Body of pancreas (tissue), 4 donors: ENCODE measurements at places on chromosomes 4 and X.

GRCh38 chr4:183402771-183403170 lies 41.7 kb upstream of the CDKN2AIP start:
- DNase-seq = no peak

DNA sequence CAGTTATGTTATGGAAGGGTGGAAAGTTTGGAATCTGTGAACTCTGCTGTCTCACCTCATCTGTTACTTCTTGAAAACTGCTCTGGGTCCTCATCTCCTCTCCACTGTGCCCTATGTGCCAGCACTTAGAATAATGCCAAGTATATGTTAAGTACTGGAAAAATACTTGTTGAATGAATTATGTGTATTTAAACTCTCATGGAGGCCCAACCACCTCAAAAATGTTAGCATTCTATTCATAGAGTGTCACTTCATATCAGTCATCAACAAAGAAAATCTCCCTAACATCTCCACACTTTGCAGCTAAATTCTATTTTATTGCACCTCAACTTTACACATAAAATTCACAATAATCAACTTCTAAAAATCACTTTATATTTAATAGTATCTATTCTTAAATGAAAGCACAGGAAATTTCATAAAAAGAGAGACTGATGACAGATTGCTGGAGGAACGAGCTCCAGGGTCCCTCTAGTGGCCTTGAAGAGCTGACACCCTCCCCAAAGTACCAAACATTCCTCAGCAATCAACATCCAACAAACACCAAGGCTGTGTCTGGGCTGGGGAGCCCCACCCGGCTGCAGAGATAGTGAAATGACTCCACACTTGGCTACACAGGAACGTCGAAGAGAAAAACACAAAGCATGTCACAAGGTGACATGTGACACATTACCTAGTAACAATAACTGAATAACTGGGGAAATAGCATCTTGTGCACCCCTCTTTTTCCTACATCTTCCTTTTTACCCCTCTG lies 45.8 kb downstream of the SLC39A8 start:
- no peak for DNase-seq

GRCh38 chr4:123553733-123554637 lies 157.4 kb downstream of the SPRY1 start:
- DNase-seq = no peak

- DNase-seq = no peak
Observed at GRCh38 chr4:86141161-86141560, 218.7 kb downstream of the MAPK10 start.

GRCh38 chr4:151948351-151949016 lies 187.7 kb upstream of the GATB start:
- DNase-seq = no peak

GRCh38 chr4:37476256-37476655 lies 209.9 kb downstream of the RELL1 start:
- no peak for DNase-seq

- DNase-seq = no peak
Observed at GRCh38 chr4:110489901-110490508, 14.1 kb downstream of the ENPEP start.

DNA sequence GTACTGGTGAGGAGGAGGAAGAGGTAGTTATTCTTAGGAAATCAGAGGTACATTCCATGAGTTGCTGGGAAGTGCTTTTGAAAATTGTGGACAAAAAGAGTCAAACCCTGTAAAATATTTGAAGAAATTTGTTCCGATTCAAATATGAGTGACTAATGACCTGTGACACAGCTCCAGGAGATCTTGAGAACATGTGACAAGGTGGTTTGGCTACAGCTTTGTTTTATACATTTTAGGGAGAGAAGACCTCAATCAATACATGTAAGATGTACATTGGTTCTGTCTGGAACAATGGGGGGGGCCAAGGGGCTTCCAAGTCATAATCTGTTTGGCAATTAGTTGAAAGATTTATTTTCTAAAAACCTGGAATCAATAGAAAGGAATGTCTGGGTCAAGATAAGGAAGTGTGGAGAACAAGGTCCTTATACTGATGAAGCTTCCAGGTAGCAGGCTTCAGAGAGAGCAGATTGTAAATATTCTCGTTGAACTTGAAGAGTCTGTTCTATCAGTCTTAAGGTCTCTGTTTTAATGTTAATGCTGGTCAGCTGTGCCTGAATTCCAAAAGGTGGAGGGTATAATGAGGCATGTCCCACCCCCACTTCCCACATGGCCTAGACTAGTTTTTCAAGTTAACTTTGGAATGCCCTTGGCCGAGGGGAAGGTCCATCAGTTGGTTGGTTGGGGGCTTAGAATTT lies 15.5 kb upstream of the DAPP1 start:
- no peak for DNase-seq

GRCh38 chrX:46374371-46374770 lies 170.8 kb downstream of the ZNF674 start:
- no peak for DNase-seq

DNA sequence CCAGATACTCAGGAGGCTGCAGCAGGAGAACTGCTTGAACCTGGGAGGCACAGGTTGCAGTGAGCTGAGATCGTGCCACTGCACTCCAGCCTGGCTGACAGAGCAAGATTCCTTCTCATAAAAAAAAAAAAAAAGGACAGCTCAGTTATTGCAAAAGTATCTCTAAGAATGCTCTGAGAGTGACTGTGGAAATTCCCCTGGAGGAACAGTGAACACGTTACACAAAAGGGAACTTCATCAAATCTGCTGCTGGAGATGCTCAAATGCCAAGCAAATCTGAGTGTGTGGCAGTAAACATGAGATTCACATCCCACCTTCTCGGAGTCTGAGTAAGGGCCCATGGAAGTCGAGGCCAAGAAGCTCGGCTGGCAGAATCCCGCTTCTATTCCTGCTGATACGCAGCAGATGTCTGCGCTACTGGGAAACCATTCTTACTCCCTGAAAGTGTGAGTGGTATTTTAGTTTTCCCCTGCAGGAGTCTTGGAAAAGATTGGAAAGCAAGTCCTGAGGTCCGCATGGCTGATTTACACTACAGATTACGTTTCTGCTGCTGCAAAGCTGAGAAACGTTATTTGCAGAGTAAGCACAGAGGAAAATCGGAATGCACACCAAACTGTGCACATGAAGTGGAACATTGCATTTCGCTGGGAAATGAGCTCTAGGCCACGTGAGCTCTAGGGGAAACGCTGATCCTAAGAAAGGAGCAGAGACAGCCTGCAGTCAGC lies 162.9 kb downstream of the NSUN7 start:
- DNase-seq = no peak

GRCh38 chrX:45912316-45912715 lies 632.9 kb downstream of the ZNF674 start:
- DNase-seq = no peak

- DNase-seq = no peak
Observed at GRCh38 chrX:9884031-9884779, 83.0 kb upstream of the CLDN34 start.

DNA sequence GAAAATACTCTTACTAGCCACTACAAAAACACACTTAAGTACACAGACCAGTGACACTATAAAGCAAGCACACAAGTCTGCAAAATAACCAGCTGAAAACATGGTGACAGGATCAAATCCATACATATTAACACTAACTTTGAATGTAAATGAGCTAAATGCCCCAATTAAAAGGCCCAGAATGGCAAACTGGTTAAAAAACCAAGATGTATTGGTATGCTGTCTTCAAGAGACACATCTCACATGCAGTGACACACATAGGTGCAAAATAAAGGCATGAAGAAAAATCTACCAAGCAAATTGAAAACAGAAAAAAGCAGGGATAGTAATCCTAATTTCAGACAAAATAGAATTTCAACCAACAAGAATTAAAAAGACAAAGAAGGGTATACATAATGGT lies 10.9 kb downstream of the PF4 start:
- DNase-seq = no peak

- DNase-seq = no peak
Observed at GRCh38 chrX:156000361-156000926, 2.9 kb downstream of the IL9R start.

- no peak for DNase-seq
Observed at GRCh38 chrX:77398330-77398954, 48.7 kb upstream of the FGF16 start.

- DNase-seq = no peak
Observed at GRCh38 chr4:123291329-123291728, 105.3 kb upstream of the SPRY1 start.

- no peak for DNase-seq
Observed at GRCh38 chr4:95556207-95556859, 7.6 kb upstream of the UNC5C start.

DNA sequence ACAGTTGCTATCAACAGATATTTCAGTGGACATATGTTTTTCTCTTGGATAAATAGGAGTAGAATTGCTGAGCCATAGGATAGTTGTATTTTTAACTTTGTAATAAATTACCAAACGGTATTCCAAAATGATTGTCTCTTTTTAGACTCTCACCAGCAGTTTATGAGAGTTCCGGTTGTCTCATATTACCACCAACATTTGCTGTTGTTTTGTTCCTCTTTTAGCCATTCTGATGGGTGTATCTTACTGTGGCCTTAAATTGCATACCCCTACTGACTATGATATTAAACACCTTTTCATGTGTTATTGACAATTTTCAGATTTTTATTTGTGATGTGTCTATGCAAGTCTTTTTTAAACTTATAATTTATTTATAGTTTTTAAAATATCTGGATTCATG lies 39.7 kb downstream of the SNX25 start:
- no peak for DNase-seq

GRCh38 chr4:76943790-76944189 lies 5.8 kb upstream of the SEPTIN11 start:
- peak; percentile 19 for DNase-seq

- DNase-seq = no peak
Observed at GRCh38 chrX:111375747-111376146, 36.2 kb downstream of the DCX start.

DNA sequence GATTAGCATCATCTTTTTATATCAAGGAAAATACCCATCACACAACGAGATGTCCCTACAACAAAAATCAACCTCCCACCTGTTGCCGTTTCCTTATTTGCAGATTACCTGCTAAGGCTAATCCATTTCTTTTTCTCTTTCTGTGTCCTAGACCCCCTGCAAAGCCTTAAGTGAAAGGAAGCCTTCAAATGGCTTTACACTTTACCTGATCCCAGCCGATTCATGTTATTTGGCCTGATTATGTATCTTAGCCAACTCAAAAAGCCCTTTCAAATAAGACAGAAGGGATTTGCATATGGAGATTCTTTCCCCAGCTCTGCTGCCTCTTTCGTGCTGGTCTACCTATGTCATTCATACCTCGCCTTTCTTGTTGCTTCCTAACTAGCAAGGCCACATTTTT lies 14.4 kb downstream of the ABCG2 start:
- DNase-seq = no peak

GRCh38 chrX:77945910-77946545 lies 23.4 kb downstream of the PGAM4 start:
- no peak for DNase-seq

DNA sequence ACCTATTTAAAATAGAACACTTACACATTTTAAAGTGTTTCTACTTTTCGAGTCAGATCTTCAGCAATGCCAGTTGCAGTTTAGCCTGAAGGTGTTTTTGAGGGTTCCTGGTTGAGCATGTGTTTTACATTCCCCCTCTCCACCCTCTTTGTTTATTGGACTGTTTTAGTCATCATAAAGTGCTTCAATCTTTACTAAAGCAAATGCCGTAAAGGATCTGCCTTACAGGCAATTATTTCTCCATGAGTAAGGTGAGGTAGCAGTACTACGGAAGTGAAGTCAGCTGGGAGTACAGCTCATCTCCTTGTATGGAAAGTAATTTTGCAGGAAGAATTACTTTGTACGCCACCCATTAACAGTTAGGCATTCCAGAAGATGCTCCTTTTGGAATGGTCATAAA lies 36.9 kb downstream of the PDLIM5 start:
- no peak for DNase-seq

DNA sequence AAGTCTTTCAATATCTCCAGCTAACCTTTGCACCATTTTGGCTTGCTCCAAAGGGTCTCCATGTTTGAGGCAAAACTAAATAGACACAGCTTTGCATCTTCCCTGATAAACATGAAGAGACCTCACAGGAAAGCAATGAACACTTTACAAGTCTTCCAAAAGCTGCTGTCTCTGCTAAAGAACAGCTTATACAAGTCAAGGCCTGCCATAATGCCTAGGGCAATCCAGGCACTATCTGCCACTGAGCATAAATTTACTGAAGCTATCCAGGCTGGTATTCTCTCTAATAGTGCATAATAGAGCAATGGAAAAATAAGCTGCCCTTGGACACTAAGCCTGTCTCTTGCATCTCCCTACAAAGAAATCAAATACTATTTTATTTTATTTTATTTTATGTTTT lies 60.1 kb upstream of the S100G start:
- no peak for DNase-seq

DNA sequence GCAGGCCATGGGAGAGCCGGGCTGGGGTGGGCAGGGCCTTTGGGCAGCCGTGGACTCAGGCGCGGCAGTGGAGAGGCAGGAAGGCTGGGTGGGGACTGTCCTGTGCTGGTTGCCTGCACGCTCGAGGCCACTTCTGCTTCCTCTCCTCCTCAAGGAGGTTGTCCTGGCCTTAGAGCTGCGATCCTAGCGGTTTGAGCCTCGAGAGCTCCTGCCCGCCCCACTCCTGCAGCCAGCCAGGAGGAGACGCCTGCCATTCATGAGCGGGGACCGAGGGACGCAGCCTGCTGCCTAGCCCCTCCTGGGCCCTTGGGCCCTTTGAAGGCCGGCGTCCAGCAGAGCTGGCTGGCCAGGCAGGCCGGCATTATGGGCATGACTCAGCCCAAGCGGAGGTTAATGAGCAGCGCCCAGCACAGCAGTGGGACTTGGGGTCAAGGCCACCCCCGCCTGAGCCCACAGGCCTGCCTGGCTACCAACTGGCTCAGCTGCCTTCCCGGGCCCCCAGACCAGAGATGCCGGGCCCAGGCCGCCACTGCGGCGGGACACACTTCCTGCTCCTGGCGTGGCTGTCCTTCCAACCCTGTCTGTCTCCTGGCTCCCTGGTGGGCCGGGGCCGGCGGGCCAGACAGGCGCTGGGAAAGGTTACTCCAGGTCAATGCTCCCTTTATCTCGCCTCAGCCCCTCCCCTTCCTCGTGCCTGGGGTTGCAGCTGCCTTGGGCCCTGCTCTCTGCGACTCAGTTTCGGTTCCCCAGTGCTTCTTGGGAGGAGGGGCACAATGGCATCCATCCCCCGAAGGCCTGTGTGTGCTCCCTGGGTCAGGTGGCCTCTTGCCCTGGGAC lies 1.8 kb downstream of the ABCD1 start:
- DNase-seq = peak; percentile 72

DNA sequence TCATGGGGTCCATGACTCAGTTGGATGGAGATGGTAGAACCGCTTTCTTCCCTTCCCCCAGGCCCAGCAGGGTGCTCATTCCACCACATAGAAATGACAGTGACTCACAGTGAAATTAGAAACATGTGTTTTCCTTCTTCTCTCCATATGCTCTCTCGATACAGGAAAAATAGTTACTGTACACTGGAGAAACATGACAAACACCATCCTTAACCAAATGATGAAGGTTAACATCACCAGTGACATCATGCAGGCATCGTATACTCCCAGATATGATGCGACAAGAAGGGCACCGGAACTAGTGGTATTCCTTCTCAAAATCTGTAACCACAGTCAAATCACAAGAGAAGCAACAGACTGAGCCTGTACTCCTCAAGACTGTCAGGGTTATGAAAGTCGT lies 11.7 kb upstream of the RAB40A start:
- DNase-seq = no peak

- no peak for DNase-seq
Observed at GRCh38 chrX:79400623-79401022, 33.5 kb upstream of the ITM2A start.
